ENCODE measurements at places on chromosomes 1 and 21. TPM values are rescaled to one million over a fixed set of nuclear protein-coding genes. Genes with fewer than 3 reads are reported as not detected.

DNA sequence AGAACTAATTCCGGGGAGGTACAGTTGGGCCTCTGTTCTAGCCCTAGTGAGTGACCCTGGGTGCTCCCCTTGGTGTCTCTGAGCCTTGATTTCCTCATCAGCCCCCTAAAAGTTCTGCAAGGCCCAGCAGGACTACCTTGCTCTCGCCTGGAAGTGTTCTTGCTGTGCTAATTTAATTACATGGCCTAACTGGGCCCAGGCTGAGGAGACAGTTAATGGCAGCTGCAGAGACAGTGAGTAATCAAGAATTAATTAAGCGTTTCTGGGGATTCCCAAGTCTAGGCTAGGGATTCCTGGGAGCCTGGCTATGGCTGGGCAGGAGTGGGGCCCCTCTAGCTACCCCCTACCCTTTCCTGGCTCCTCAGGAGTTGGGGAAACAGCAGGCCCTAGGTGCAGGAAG, 24.7 kb upstream of the DMBX1 start:
- no peak for DNase-seq

- DNase-seq, result no peak
Measured at GRCh38 chr1:92016720-92017316, 13.0 kb upstream of the EPHX4 start.

DNA sequence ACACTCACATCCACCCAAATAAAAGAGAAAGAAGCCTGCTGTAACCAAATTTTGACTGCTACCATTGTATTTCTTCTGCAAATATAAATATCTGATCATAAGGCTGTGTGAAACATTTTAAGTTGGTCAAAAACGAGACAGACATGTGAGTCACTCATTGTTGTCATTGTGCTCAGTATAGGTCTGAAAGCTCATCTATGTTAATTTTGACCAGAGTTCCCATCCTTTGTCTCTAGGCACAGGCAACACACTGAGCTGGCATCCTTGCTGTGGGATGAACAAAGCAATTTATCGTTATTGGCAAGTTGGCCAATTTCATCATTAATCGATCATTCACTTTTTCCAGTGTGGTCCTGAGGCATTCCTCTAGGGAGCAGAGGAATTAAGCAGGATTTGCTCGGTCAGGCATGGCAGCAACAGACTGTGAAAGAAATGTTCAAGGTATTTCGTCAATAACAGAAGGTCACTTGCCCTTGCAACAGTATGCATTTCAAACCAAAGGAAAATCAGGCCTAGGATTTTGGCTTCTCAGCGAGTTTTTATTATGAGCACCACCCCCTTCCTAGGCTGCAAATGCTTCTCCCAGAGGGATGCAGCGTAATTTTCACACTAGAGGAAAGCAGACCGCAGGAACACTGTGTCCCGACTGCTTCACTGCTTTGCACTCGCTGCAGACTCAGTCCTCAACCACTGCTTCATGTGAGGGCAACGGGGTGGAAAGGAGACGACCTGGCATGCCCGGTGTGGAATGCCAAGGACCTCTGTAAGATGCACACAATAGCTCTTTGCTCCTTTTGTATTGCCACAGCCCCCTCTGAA, 87.9 kb upstream of the SMYD2 start:
- no peak for DNase-seq

OR2T33 gene
- total RNA-seq, result not detected

Measured in activated naive CD4-positive, alpha-beta T cell treated with anti-CD3 and anti-CD28 coated beads, Interleukin-2, amount 50 U/mL, for 72 hours (primary cell).